ENCODE measurements at places on chromosomes 5 and 9.

DNA sequence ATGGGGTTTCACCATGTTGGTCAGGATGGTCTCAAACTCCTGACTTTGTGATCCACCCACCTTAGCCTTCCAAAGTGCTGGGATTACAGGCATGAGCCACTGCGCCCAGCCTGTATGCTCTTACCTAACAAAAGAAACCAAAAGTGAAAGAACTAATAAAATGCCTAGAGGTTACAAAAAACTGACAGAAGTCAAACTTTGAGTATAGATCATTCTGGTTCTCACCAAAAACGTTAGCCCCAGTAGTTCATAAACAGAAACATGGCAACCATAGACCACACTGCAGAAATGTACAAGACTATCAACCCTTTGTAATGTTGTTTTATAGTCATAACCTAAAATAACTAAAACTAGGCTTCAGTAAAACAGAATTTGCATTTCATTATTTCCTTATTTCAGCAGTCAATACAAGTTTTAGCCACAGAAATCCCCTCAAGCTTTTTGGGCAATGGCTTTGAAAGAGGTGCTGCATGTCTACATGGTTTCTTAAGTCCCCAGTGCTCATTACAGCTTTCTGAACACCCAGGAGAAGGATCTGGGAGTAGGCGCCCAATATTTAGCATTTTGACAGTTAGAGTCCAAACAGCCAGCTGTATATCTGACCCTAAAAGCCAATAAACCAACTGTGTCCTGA is 72.5 kb downstream of the EPB41L4A start:
- DNase-seq = no peak

DNA sequence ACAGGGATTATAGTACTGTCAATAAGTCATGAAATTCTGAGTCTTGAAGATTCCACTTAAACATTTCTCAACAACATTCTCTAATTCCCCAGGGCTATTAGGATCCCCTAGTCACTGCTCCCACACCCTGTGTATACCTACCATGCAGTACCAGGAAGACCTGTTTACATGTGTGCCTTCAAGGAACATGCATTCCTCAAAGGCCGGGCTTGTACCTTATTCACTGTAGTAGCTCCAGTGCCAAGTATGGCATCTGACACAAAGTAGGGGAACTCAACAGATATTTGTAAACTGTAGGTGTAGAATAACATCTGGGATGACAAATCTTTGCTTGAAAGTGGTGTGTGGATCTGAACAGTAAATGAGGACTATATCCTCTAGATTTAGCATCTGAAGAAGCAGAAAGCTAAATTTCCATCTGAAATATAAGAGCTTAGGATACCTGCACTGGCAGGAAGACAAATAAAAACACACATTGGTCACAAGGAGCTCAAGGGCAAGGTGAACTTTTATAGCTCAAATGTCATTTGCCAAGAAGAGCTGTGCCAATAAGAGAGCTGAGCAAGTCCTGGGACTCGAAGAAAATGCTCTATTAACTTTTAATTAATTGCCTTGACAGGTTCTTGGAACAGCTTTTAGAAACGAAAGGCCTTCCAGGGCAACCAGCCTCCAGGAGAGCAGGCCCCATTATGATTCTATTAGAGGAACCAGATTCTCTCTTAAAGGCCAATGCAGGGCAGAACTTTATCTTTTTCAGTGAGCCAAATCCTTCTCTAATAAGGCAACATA is 52.3 kb upstream of the MYOT start:
- no peak for DNase-seq

GRCh38 chr9:121305269-121305994 is 37.5 kb downstream of the GSN start:
- no peak for DNase-seq

DNA sequence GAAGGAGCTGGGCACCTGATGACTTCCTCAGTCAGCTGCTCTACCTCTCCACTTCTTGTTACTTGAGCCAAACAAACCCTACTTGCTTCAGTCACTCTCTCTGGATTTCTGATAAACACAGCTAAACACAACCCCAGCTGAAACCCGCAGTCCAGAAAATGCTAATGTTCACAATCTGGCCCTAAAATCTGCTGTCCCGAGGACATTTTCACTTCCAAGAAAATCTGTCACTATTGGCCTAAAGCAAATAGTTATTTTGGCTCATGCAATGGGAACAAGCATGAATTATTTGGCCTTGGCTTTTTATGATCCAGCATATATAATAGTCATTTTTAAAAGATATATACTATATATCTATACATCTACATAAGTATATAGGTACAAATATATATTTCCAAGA is 19.1 kb downstream of the FAM81B start:
- no peak for DNase-seq

DNA sequence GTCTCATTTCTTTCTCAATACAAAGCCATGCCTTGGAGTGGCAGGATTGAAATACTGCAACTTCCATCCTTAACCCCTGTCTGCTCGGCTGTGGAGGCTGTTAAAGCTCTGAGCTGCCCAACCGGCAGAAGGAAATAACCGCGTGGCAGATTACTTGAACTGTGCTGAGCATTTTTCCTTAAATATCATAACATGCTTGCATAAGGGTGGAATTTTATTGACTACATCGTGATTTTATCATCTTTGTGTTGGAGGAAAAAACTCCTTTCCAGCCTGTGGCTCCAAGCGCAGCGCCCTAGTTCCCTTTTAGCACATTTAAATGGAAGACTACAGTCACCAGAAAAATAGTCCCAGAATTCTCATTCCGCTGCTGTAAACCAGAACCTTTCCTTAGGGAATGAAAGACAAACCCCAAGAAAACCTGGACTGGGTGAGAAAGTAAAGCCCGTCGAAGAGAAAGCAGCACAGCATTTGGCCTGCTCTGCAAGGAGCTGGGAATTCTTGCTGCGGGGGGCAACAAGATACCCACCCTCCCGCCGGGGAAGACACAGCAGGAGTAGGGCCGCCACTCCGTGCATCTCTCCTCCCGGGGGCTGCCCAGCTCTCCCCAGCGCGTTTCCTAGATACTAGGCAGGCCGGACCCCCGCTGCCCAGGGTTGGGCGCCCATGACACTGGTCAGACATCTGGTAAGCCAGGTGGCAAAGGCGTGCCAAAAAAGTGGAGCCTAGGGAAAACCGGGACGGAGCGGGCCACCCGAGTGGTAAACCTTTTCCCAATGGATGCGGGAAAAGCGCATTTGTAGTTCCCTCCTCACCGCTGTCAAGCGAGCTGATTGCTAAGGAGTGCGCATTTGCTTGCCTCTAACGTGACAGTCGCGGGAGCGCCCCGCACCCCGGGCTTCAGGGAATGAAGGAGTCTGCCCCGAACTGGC is 1.3 kb downstream of the SHC3 start:
- peak; percentile 61 for DNase-seq

DNA sequence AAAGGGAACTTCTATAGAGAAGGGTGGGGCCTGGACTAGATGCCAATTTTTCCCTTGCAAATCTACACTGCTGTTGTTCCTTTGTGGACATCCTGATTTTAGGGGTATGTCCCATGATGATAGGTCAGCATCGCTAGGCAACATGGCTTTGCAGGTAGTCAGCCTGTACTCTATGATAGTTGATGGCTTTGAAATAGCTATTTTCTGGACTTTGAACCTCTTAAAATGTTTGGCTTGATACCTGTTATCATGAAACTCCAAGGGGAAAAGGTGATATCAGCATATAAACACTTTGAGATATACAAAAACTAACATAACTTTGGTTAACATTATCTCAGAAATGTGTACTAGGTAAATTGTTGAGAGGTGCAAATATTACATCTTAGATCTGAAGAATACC is 533.2 kb downstream of the CTNND2 start:
- DNase-seq = no peak

DNA sequence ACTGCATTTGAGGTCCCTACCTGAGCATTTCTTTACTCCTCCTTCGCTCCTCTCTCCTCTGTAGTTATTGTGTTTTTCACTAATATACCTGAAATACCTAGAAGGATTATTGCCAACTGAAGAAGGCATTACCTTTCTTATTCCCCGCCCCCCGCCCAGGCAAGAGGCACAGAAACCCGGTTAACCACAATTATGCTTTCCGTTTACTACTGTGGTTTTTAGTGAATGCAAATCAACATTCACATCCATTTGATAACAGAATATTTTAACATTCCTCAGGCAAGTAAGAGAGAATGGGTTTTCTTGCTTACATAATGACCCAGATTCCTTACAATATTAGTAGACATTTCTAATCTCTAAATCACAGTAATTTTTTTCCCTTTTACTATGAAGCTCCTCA is 136.9 kb downstream of the PCSK5 start:
- DNase-seq = no peak

DNA sequence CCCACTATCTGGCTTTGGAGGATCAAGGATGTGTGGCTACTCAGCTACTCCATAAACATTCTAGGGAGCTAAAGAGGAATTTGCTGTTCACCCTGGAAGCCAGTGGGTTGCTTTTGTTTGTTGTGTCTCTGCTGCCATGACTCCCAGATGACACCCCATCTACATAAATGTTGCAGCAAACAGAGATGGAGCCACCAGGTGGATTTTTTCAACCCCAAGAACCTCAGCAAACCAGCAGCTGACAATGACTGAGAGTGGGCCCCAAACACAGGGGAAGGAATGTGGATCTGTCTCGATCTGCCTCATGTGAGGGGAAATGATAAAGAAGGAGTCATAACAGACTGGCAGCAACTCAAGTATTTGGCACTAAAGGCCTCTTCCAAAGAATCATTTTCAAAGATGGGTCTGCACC is 132.7 kb upstream of the TNC start:
- no peak for DNase-seq

GRCh38 chr5:65871182-65871581 is 55.2 kb upstream of the ERBIN start:
- no peak for DNase-seq

- DNase-seq = no peak
These were observed 27.7 kb downstream of the DUSP1 start for GRCh38 chr5:172743112-172743959.

GRCh38 chr5:1666221-1666620 is 133.4 kb downstream of the MRPL36 start:
- no peak for DNase-seq

DNA sequence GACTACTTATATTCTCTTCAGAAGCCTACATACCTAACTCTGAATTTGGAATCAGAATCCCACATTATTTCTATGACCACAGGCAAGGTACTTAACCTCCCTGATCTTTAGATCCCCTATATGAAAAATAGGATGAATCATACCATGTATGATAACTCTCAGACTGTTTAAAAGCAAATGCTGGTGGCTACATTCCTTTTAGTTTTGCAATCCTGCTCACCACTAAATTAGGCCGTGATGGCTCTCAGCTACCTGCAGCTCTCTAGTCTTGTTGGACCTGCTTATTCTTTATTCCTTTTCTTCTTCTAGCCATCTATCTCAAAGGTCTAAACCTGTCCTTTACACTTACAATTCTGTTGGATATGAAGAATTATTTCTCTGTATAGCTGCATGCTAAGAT is 303.4 kb upstream of the ATP10B start:
- no peak for DNase-seq

DNA sequence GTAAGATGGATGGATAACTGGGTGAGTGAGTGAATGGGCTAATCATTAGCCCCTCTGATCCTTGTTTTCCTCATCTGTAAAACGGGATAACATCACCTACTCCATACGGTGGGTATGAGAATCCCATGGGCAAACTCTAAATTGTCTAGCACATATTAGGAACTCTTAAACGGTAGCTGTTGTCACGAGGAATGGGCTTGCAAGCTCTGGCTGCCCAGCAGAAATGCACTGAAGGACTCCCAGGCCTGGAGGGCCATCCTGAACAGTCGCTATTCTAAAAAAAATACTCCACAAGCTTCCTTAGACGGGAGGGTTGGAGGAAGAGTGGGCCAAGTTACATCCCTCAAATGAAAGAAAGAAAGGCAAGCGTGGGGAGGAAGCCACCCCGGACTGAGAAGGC is 711 bp upstream of the POU4F3 start:
- DNase-seq = no peak

DNA sequence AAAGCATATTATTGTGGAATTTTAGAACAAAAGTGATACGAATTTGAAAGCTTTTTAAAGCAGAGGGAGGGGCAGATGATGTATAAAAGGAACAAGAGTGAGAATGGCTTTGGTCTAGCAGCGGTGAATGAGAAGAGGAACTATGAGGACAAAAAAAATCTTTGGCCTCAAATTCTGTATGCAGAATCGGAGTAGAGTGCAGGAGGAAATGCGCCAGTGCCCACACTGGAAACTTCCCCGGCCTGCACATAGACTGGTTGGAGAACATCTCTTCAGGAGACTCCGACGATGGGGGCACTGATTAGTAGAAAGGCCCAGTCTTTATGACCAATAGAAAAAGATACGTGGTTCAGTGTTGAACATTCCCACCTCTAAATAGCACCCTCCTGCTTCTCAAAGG is 51.3 kb downstream of the SLC46A2 start:
- no peak for DNase-seq

DNA sequence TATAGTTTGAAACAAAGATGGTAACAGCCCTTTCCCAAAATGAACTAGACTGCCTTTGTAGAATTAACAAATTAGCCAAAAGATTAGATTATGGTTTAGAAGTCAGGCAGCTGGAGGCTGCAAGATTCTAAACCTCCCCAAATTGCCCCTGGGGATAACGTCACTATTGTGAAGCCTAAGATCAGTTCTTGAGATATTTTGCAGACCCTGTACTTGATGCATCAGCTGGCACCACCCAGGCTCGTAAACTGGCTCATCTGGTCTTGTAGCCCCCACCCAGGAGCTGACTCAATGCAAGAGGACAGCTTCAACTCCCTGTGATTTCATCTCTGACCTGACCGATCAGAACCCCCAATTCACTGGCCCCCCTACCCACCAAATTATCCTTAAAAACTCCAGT is 4.2 kb upstream of the SOWAHA start:
- DNase-seq = no peak

- no peak for DNase-seq
These were observed 66.3 kb downstream of the RGMB start for GRCh38 chr5:98839469-98840383.

GRCh38 chr5:40988746-40989510 is 79.6 kb downstream of the C7 start:
- DNase-seq = no peak

DNA sequence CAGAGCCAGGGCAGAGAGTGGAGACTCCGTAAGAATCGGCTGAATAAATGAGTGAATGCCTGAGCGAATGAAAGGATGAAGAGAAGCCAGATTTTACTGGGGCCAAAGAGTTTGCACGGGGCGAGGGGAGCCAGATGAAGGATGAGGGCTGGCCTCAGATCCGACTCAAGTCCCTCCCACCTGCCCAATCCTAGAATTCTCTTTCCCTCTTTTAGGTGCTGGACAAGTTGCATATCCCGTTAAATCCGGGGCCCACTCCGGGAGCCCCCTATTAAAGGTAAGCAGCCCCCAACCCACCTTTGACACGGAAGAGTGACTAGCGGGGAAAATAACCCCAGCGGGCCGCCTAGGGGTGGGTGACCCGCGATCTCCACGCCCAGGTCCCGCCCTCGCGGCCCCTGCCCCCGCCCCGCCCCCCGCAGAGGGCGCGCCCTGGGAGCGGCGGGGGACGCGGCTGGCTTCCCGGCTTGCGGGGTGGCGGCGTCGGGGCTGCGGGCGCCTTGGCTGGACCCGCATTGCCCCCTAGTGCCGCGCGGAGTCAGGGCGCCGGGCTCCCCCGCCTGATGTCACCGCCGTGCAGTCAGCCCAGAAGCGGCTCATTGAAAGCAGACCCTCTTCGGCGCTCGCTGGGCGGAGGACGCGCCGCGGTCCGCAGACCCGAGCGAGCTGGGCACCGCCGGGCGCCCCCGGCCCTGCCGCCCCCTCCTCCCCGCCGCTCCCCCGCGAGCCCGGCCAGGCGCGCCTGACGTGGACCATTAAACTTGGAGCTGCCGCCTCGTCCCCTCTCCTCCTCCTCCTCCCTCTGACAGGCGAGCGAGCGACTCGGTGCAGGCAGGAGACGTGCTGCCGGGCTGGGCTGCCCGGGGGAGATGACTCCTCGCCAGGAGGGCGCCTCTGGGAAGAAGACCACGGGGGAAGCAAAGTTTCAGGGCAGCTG is at the start of gene ADRA1B:
ADRA1B (plus strand) TSS at position 579 of the 937 bp plus-strand sequence. CDS start 424 bp downstream, outside the sequence.
- DNase-seq = peak; percentile 38

Data from H1 (cell line).